NCI-H460 (cell line): ENCODE measurements at places on chromosomes 1 and 21. TPM values are rescaled to one million over a fixed set of nuclear protein-coding genes. Genes with fewer than 3 reads are reported as not detected.

Gene LEPR
- total RNA-seq, result 9.4 and 10.2 TPM in 2 replicates

DNA sequence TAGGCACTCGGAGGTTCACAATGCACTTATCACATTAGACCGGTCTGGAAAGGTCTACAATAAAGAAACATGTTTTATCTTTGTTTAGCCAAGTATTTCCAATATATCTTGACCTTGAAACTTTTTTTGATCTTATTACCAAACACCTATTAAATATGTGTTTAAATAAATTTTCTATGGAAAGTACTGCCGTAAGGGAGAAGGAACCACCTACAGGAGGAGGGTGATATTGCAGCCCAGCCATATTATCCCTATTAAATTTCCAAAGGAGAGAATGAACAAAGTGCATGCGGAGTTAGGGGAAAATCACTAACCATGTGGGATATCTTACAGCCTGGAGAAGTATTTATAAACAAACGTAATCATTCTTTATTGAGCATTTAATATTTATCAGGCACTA, 14.5 kb downstream of the BRINP2 start:
- no peak for DNase-seq

GRCh38 chr1:8047112-8047511, 21.0 kb upstream of the ERRFI1 start:
- DNase-seq, result peak; percentile 87

- no peak for DNase-seq
Observed at GRCh38 chr1:25023826-25024225, 93.8 kb upstream of the RUNX3 start.

- no peak for DNase-seq
Observed at GRCh38 chr1:59494145-59494833, 197.4 kb downstream of the FGGY start.

Gene TMEM82
- not detected in 2 replicates for total RNA-seq

Gene HSD3B2
- not detected in 2 replicates for total RNA-seq

DNA sequence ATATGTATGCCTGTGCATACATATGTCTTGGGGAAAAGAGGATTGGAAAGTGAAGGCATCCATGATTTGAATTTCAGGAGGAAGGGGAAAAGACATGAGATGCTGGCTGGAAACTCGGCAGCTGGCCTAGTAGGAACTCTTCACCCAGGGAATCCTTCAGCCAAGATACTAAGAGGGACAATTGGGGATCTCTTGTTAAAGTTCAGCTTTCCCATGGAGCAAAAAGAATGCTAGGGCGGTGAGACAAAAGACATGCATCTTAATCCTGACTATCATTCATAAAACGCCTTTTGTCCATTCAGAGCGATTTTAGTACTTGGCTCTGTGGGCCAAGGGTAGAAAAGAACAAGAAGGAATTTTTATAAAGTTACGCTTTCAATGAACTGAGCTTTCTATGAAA, 20.5 kb downstream of the PDPN start:
- no peak for DNase-seq

Gene GPR3
- total RNA-seq, result 1.0 and 1.1 TPM in 2 replicates

- no peak for DNase-seq
Observed at GRCh38 chr1:22323141-22323845, 128.4 kb upstream of the ZBTB40 start.
